ENCODE measurements at places on chromosomes 2 and 18. TPM values are rescaled to one million over a fixed set of nuclear protein-coding genes. Genes with fewer than 3 reads are reported as not detected.

Gene ANO7
- total RNA-seq: 16.1 TPM

Gene SNTG2
- total RNA-seq: 23.2 TPM

Gene ZNF521
- 238 TPM for total RNA-seq

Gene LRRC30
- not detected for total RNA-seq

Gene SAP130
- 39.4 TPM for total RNA-seq

Gene PSMA8
- not detected for total RNA-seq

Gene TCF23
- not detected for total RNA-seq

Gene ALPI
- total RNA-seq: not detected

Gene SLC38A11
- total RNA-seq: not detected

Gene APLF
- total RNA-seq: 12.9 TPM

Gene GALNT13
- 26.3 TPM for total RNA-seq

Gene SERPINB11
- total RNA-seq: not detected

Gene NRP2
- 258 TPM for total RNA-seq

Gene C2orf78
- not detected for total RNA-seq

Gene NEDD4L
- total RNA-seq: 42.8 TPM

Gene OR6B2
- total RNA-seq: 0.23 TPM

Gene STPG4
- not detected for total RNA-seq

Gene TUBA3E
- not detected for total RNA-seq

Measured in endothelial cell (in vitro differentiated cells).